ENCODE measurements at places on chromosomes 7 and 10.
A peak's percentile ranks its signal among the peaks of the same experiment; 100 is the strongest.

DNA sequence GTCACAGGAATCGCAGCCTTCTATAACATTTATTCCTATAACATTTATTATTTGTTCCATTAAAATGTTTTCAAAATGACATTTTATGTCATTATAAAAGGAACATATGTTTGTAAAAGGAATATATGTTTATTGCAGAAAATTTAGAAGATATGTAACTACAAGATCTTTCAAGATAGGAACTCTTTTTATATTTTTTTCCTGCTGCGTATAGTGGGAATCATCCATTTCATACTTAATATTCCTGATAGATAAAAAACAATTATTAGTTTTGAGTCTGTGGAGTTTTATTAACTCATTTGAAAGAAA, 55.6 kb downstream of the CCNY start:
- no peak for DNase-seq

DNA sequence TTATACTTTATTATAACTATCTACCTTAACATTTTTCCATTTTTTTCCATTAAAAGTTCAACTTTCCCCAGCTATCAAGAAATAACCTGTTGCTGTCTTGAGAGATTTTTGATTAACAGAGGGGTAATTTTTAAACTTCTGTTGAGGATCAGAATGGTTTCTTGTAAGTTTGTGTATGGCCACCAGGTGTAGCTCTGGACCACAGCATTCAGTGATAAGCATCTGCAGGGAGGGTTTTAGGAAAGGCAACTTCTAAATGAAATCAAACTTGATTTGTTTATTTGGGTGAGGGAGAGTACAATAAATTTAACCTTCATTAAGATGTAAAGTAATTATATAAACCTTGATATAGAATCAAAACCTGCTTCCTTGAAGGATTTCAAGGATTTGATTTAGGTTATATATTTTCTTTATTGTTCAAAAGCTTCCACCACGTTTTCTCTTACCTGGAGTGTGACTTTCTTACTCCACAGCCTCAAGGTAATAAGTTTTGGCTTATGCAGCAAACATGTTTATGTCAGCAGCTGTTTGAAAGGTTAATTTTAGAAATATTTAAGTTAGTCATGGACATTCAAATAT, 153.3 kb downstream of the STK31 start:
- no peak for DNase-seq

DNA sequence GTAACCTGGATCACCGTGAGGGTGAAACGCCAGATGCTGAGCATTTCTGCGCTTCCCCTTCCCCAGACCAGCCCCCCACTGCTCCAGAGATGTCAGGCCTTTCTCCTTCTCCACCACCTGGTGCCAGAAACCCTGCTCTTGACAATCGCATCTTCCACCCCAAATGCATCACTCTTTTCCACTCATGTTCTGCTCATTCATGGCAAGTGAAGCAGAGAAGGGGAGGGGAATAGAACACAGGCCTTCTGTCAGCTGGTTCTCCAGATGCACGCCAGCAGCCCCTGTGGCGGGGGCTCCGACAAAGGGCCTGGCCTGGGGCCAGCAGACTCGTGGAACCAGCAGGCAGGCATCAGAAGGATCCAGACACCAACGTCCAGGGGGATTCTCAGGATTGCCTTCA, 68.5 kb upstream of the SVIL start:
- DNase-seq: no peak

DNA sequence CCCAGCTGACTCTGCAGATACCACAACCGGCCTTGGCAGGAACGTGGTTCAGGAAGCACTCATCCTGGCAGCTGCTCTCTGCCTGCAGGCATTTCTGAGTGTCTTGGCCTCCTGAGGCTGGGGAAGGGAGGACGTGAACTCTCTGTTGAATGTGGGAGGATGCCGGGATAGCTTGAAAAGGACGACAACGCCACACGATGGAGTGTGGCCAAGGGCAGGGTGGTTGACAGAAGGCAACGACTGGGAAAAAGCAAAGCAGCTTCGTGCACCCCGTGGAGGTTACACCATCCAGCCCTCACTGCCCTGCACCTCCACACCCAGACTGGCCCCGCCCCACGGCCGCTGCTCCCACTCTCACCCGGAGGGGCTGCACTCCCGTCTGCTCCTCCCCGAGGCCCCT, 466.1 kb upstream of the FOXK1 start:
- no peak for DNase-seq

DNA sequence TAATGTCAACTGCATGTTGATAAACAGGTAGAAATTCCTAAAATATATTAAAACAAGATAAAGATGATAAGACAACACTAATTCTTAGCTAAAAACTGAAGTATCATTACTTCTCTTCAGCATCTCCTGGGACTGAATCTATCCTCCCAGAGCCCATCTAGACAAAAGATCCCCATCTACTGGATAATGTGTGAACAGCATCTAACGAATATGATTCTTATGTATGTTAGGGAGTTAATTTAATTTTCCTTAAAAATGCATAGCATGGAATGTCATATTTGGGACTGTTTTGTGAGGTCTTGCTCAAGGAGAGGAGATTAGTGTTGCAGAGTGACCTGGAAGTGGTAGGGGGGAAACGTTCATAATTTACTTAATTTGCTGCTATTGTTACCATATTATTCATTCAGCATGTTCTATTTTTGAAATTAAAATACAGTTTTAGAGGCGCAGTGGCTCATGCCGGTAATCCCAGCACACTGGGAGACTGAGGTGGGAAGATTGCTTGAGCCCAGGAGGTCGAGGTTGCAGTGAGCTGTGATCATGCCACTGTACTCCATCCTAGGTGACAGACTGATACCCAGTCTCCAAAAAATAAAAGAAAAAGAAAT, 305.1 kb upstream of the CSTF2T start:
- DNase-seq: peak; percentile 9

DNA sequence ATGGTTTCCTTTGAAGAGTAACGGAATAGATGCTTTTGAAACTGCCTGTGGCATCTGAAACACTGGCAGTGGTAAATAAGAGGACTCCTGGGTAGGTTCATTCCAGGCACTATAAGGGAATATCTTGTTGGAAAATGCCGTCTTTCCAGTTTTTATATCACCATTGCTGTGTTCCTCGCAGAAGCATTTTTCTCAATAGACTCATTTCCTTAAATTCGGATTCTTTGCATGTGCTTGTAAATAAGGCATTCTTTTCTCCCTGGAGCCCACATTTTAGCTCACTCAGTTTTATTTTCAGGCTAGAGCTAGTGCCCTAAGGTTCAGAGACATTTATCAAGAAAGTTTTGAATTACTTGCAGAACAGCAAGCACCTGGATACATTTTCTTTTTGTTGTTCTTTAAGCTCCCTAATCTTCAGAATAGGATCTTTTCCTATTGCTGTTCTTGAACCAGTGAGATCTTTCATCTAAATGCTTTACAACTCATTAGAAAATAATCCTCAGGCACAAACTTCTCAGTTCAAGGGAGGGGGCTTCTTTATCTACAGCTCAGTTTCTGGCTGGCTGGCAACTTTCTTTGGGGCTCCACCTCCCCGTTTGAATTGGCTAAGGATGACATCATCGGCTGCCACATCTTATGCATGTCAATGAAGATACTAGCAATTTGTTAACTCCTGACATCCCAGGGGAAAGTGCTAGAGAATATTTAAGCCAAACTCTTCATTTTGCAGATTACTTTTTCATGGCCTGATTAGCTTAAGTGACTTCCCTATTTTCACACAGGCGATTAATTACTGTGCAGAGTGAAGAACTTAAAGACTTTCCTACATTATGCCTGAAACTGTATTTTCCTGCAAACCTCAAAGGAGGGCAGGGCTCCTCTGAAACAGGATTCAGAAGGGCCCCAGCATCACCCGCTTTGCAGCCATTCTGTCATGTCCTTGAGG, 133.7 kb upstream of the RSU1 start:
- DNase-seq: no peak
